GM18507 (cell line): ENCODE measurements at places on chromosomes 1 and 21.

- no peak for DNase-seq
These were observed 5.7 kb downstream of the LRRC71 start for GRCh38 chr1:156926175-156926574.

GRCh38 chr1:49606082-49606481 lies 417.7 kb downstream of the AGBL4 start:
- DNase-seq: no peak

GRCh38 chr1:111789142-111789541 lies 33.4 kb downstream of the DDX20 start:
- DNase-seq: no peak

DNA sequence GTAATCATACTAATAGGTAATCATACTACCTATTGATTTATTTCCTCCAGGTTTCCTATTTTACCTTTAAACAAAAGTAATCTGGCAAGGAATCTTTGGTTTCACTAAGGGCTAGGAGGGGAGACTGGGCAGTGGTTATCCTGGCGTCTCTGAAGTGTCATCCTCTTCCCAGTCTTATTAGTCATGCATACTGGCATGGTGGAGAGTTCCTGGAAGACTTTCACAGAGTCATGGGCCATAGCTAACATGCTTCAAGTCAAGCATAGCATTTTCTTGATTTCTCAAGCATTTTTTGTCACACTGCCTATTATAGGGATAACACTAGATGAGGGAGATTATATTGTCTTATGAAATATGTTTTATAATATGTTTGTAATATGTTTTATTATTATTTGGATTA lies 64.0 kb upstream of the ASB17 start:
- no peak for DNase-seq

DNA sequence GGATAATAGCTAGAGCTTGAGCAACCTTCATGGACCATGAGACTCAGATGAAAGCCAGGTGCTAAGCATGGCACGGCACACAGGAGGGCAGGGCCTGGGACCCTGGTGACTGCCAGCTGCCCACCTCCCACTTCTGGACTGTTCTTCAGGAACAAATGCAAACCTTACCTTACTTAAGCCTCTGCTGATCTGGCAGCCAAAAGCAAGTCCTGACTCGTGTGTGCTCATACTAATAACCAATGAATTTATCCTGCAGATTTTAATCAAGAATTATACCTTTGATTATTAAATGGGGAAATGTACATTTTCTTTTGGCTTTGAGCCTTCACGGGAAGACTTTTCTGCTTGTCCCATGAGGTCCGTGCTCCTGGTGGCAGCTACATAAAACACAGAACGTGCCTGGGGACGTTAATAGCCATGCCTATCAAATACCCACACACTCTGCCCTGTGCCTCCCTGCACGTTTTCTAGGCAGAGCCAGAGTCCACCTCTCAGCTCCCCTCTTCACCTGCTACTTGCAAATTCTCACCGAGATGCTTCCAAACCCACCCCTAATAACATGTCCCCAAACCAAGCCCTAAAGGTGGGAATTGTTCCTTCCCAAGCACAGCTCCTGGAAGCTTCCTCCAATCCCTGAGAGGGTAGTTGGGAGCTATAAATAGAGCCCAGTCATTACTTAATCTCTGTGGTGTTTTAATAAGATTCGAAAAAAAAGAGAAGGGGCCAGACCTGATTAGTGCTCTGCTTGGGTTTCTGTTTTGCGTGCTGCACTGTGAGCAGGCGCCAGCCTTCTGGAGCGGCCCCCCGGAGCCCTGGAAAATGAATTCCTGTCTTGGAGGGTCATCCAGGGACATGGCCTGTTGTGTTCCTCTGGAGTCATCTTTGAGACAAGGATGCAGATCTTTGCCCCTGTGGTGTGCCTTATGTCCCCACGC lies 33.5 kb downstream of the SLC1A7 start:
- DNase-seq: no peak

GRCh38 chr1:4380564-4381168 lies 273.7 kb upstream of the AJAP1 start:
- DNase-seq: no peak

GRCh38 chr1:181651276-181651675 lies 168.0 kb downstream of the CACNA1E start:
- DNase-seq: no peak

DNA sequence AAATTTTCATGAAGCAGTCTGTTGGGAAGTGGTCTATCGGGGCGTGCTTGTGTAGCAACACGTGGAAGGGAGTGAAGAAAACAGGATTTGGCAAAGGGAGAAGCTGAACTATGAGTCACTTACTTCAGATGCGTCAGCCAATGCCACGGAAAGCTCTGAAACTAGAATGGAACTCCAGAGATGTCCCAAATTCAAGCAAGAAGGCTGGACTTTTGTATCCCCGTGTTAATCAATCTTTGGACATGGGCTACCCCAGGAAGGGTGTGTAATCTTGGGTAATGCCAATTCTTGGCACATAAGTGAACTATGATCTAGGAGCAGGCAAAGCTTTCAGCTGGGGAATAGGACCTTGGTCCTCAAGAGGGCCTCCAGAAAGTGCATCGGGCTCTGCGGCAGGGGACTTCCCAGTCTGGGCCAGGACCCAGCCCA lies 102.6 kb downstream of the ADSS2 start:
- DNase-seq: no peak

GRCh38 chr1:215256936-215257679 lies 174.6 kb downstream of the KCNK2 start:
- no peak for DNase-seq

- DNase-seq: no peak
These were observed 3.9 kb upstream of the SLC27A3 start for GRCh38 chr1:153771261-153771660.

DNA sequence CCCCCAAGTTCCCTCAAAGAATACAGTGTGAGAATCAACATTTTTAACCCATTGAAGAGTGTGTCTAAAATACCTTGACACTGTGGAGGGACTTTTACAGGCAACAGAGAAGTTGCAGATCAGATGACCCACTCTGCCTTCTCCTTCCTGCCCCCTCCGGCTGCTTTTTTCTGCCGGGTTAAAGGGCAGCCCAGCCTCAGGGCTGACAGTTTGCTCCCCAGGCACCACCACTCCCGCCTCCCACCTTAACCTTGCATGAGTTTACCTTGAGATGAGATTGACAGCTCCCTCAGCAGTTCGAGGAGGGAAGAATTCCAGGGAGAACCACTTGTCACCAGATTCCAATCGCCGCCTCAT lies 3.2 kb downstream of the MTHFR start:
- no peak for DNase-seq

GRCh38 chr1:228373004-228373680 lies 33.5 kb downstream of the TRIM11 start:
- DNase-seq: no peak

GRCh38 chr1:66285618-66286270 lies 248.2 kb upstream of the SGIP1 start:
- DNase-seq: no peak

- DNase-seq: no peak
These were observed 16.4 kb upstream of the RAB29 start for GRCh38 chr1:205791568-205792180.

DNA sequence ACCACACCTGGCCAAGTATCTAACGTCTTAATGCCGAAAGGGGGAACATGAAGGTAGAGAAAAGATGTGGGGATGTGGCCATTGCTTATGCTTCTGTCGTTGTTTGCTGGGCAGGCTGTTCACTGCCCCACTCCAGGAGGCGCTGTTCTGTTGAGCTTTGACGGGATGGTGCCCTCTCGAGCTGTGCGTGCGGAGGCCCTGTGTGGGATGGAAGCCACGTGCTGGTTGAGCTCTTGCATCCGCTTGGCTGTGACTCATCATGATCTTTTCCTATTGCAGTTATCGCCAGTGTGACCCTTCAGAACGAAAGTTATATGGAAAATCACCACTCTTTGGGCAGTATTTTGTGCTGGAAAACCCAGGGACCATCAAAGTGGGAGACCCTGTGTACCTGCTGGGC lies 26.3 kb downstream of the MTARC1 start:
- no peak for DNase-seq

GRCh38 chr1:230785636-230786384 lies 38.6 kb downstream of the CAPN9 start:
- no peak for DNase-seq

DNA sequence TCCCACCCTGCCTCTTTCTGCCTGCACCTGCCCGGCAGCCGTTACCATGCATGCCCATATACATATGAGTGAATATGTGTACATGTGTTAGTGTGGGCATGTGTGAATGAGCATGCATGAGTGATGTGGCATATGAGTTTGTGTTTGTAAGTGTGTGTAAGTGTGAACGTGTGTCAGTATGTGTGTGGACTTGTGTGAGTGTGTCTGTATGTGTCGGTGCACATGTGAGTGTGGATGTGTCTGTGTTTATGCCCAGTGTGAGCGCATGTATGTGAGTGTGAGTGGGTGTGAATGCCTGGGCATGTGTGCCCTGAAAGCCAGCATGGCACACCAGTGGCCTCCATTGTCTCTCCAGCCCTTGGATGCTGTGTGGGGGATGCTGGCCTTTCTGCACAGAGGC lies 2.5 kb upstream of the UMODL1 start:
- DNase-seq: no peak
